ENCODE measurements at places on chromosomes 4 and X.

GRCh38 chr4:184096561-184097240 is 121.0 kb downstream of the ENPP6 start:
- H3K4me1 ChIP-seq: peaks cover 8% of the 10 kb centered on the region
- H3K27me3 ChIP-seq: no peaks in the 10 kb centered on the region
- H3K27ac ChIP-seq: no peak overlapping the region
- peak overlapping the region; percentile 34 for H3K4me3 ChIP-seq

- no peaks in the 10 kb centered on the region for H3K36me3 ChIP-seq
- DNase-seq: no peak
- H3K27ac ChIP-seq: no peak overlapping the region
- H3K27me3 ChIP-seq: no peaks in the 10 kb centered on the region
- H3K4me1 ChIP-seq: no peaks in the 10 kb centered on the region
These were observed 25.5 kb downstream of the MAGEA4 start for GRCh38 chrX:151938172-151938571.

DNA sequence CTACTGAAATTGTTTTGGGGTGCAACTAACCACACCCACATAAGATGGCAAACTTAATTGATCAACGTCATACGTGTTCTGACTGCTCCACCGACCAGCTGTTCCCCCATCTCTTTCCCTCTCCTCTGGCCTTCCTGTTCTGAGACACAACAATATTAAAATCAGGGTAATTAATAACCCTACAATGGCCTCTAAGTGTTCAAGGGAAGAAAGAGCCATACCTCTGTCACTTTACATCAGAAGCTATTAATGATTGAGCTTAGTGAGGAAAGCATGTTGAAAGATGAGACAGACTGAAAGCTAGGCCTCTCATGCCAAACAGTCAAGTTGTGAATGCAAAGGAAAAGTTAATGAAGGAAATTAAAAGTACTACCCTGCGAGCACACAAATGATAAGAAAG is 173.9 kb upstream of the FTHL17 start:
- no peak for DNase-seq
- no peak overlapping the region for H3K27ac ChIP-seq
- H3K4me3 ChIP-seq: no peak overlapping the region
- no peaks in the 10 kb centered on the region for H3K27me3 ChIP-seq

GRCh38 chrX:110341189-110342035 is 17.2 kb upstream of the RTL9 start:
- no peak overlapping the region for H3K4me3 ChIP-seq
- no peak for DNase-seq
- H3K27ac ChIP-seq: no peak overlapping the region
- no peaks in the 10 kb centered on the region for H3K27me3 ChIP-seq
- H3K4me1 ChIP-seq: no peaks in the 10 kb centered on the region
- H3K36me3 ChIP-seq: no peaks in the 10 kb centered on the region

DNA sequence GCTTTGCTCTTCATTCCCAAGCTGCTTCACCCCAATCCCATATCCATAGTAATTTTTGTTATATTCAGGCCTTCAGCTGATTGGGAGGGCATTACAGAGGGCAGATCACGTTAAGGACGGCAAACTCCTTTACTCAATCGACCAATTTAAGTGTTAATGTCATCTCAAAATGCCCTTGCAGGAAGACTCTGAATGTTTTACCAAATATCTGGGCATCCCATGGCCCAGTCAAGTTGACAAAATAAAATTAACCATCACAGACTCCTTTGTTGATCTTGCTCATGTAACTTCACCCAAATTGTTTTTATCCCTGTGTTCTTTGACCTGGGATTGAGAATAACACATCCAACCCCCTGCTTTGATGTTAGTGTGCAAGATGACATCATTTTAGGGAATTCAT is 1018.3 kb upstream of the LCORL start:
- no peaks in the 10 kb centered on the region for H3K36me3 ChIP-seq
- DNase-seq: no peak
- H3K4me1 ChIP-seq: no peaks in the 10 kb centered on the region
- H3K27me3 ChIP-seq: no peaks in the 10 kb centered on the region
- no peak overlapping the region for H3K27ac ChIP-seq

DNA sequence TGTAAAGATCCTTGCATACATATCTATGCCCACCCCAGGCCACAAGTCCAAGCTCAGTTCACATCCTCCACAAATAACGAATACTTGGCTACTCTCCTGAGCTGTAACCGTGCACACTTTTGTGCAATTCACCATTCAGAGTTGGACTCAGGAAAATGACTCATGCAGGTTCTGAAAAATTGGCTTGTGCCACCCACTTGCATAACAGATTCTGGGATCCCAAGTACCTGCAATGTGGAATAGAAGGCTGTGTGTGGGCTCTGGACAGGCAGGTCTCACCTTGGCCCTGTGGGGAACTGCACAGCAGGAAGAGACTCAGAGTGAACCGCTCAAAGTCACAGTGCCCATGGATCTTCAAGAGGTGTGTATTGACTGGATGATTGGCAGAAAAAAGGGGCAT is 502.7 kb downstream of the PACRGL start:
- no peaks in the 10 kb centered on the region for H3K36me3 ChIP-seq
- no peaks in the 10 kb centered on the region for H3K27me3 ChIP-seq
- H3K27ac ChIP-seq: no peak overlapping the region

GRCh38 chr4:105496899-105497298 is 23.0 kb upstream of the PPA2 start:
- DNase-seq: no peak
- H3K36me3 ChIP-seq: no peaks in the 10 kb centered on the region
- H3K4me3 ChIP-seq: no peak overlapping the region

Data from vagina (tissue), 2 donors.